ENCODE measurements at places on chromosomes 5 and 9.

DNA sequence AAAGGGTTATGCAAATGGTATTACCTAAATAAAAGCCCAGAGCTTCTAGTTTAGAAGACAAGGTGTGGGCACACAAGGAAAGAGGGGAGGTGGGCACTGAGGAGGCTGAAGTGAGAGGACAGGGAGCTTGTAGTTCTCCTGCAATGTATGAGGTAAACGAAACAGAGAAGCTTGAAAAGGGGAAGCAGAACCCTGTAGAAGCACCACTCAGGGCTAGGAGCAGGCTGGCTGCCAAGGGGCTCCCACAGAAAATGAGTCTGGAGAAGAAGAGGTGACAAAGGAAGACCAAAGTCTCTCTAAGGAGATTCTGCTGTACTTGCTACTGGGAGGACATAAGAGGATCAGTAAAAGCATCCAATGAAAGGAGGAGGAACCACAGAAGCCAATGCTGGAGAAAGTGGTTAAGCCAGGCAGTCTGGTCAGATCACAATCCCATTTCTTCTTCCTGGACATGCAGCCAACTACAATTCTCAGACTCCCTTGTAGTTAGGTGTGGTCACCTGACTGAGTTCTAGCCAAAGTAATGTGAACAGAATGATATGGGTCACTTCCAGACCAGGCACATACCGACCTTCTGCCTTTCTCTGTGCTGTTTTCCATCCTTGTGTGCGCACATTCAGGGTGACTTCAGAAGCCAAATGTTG is 174.5 kb upstream of the MAP3K1 start:
- DNase-seq: no peak

GRCh38 chr9:105148328-105149006 is 96.0 kb upstream of the SLC44A1 start:
- DNase-seq: no peak

GRCh38 chr9:3361116-3361515 is 164.7 kb downstream of the RFX3 start:
- no peak for DNase-seq

GRCh38 chr9:6592231-6592630 is 53.3 kb downstream of the GLDC start:
- no peak for DNase-seq

GRCh38 chr5:23727271-23727670 is 219.9 kb downstream of the PRDM9 start:
- no peak for DNase-seq
